ENCODE measurements at places on chromosomes 12 and 14. TPM values are rescaled to one million over a fixed set of nuclear protein-coding genes. Genes with fewer than 3 reads are reported as not detected.

The HSPA2 gene
- total RNA-seq, result 9.7 TPM

The OTOGL gene
- total RNA-seq, result not detected

DNA sequence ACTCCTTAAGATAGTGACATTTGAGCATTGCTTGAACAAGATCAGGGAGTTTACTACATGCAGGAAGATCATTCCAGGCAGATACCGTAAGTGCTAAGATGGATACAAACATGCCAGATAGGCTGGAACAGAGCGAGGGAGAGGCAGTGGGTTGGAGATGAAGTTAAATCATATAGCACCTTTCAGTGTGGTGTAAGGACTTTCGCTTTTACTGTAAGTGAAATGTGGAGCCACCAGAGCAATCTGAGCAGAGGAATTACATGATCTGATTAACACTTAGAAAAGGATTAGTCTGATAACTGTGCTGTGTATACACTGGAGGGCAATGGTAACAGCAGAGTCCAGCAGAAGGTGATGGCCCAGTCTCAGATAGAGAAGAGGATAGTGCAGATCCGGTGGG is 163.0 kb upstream of the SSTR1 start:
- H3K4me1 ChIP-seq, result no peaks in the 10 kb centered on the region
- no peaks in the 10 kb centered on the region for H3K27me3 ChIP-seq
- no peak overlapping the region for H3K27ac ChIP-seq
- H3K4me3 ChIP-seq, result no peak overlapping the region
- no peaks in the 10 kb centered on the region for H3K36me3 ChIP-seq

The GALNT16 gene
- total RNA-seq, result 1.7 TPM

- DNase-seq, result no peak
- H3K27ac ChIP-seq, result no peak overlapping the region
- no peaks in the 10 kb centered on the region for H3K27me3 ChIP-seq
These were observed 17.4 kb downstream of the CNOT2 start for GRCh38 chr12:70260646-70261045.

GRCh38 chr12:105507311-105508038 is 177.0 kb downstream of the C12orf75 start:
- no peaks in the 10 kb centered on the region for H3K4me1 ChIP-seq
- H3K36me3 ChIP-seq, result no peaks in the 10 kb centered on the region
- H3K27ac ChIP-seq, result no peak overlapping the region
- H3K4me3 ChIP-seq, result no peak overlapping the region

DNA sequence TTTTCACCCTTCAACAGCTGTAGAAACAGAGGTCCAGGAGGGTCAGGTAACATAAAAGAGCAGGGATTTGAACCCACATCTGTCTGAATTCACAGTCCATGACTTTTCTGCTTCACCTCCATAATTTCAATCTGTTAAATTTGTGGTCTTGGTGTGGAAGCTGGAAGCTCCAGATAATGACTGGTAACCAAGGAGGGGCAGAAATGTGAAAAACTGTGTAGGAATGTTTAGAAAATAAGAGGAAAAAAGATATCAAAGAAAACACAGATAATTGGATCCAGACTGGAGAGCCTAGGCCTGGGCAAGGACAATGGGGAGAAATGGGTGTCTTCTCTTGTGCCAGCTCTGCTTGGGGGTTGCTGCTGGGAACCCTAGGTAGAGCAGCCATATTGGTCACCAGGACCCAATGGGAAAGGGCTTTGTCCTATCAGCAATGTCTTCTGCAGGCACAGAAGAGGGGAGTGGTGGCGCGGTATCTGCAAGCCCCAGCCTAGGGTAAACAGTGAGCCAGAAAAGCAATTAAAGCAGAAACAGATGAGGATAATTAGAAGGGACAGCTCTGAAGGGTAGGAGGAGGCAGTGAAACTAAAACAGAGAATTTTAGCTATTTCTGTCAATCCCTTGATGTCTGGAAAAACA is 54.3 kb upstream of the CCDC91 start:
- no peak overlapping the region for H3K27ac ChIP-seq
- H3K4me1 ChIP-seq, result no peaks in the 10 kb centered on the region
- DNase-seq, result no peak
- no peaks in the 10 kb centered on the region for H3K36me3 ChIP-seq
- no peak overlapping the region for H3K4me3 ChIP-seq

GRCh38 chr14:38505221-38505972 is 249.5 kb upstream of the CLEC14A start:
- H3K27me3 ChIP-seq, result no peaks in the 10 kb centered on the region
- no peaks in the 10 kb centered on the region for H3K36me3 ChIP-seq
- no peak overlapping the region for H3K4me3 ChIP-seq
- no peak for DNase-seq
- H3K27ac ChIP-seq, result no peak overlapping the region
- H3K4me1 ChIP-seq, result no peaks in the 10 kb centered on the region

DNA sequence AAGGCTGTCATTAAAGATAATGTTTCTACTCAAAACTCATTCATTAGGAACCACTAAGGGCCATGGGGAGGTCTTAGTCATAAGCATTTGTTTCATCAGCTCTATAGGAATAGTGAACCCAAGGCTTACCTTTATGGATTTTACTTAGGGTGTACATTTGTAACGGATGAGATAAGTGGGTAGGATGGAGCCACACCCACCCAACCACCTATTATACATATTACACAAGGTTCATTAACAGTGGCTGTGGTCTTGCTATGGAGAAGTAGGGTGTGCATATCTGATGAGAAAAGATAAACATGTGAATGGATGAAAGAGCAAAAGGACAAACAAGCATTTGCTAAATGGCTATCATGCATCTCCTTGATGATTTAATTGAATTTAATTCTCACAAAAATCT is 39.6 kb upstream of the ITPR2 start:
- no peaks in the 10 kb centered on the region for H3K27me3 ChIP-seq
- no peak overlapping the region for H3K27ac ChIP-seq
- no peak overlapping the region for H3K4me3 ChIP-seq

GRCh38 chr12:51242120-51242519 is 3.5 kb downstream of the DAZAP2 start:
- no peak overlapping the region for H3K4me3 ChIP-seq
- no peak for DNase-seq
- H3K27ac ChIP-seq, result no peak overlapping the region
- H3K27me3 ChIP-seq, result no peaks in the 10 kb centered on the region
- H3K36me3 ChIP-seq, result peaks cover 44% of the 10 kb centered on the region
- peaks cover 20% of the 10 kb centered on the region for H3K4me1 ChIP-seq

The MEG3 gene
- 27.0 TPM for total RNA-seq

The EPYC gene
- total RNA-seq, result not detected

GRCh38 chr14:87255058-87255457 is 737.9 kb downstream of the GALC start:
- no peaks in the 10 kb centered on the region for H3K36me3 ChIP-seq
- DNase-seq, result no peak
- no peaks in the 10 kb centered on the region for H3K4me1 ChIP-seq
- no peak overlapping the region for H3K27ac ChIP-seq

Measured in right lobe of liver (tissue), 6 donors.